ENCODE measurements at places on chromosomes 13 and 19. TPM values are rescaled to one million over a fixed set of nuclear protein-coding genes. Genes with fewer than 3 reads are reported as not detected.

Gene ZNF600
- total RNA-seq = 27.5 TPM

Gene ZNF578
- 1.5 TPM for total RNA-seq

Gene LILRA1
- 4.3 TPM for total RNA-seq

Gene ATP7B
- 1.3 TPM for total RNA-seq

Gene ZNF845
- total RNA-seq = 18.9 TPM

Gene PEX11G
- total RNA-seq = 0.60 TPM

Gene HIPK4
- not detected for total RNA-seq

Gene ZNF835
- total RNA-seq = 5.7 TPM

Gene XAB2
- total RNA-seq = 79.8 TPM

Gene TMEM238
- total RNA-seq = 9.7 TPM

Gene KCNRG
- total RNA-seq = 0.20 TPM

Gene FUT3
- not detected for total RNA-seq

Gene ANKLE1
- 3.7 TPM for total RNA-seq

Gene ZNF317
- total RNA-seq = 57.8 TPM

Gene NEK3
- 4.4 TPM for total RNA-seq

Gene CHST8
- total RNA-seq = not detected

Gene FSTL3
- total RNA-seq = 6.4 TPM

Gene GADD45GIP1
- total RNA-seq = 17.0 TPM

Gene NANOS3
- total RNA-seq = 1.3 TPM

Gene NXNL1
- total RNA-seq = not detected

Gene ZNF610
- total RNA-seq = 0.84 TPM

Gene AKAP8L
- 204 TPM for total RNA-seq

Gene AMER2
- not detected for total RNA-seq

Gene CGB8
- total RNA-seq = not detected

Gene ACER1
- total RNA-seq = 1.7 TPM

Gene SLC25A42
- total RNA-seq = 36.1 TPM

Gene ONECUT3
- not detected for total RNA-seq

Gene PDX1
- not detected for total RNA-seq

Gene MYPOP
- total RNA-seq = 11.2 TPM

Gene CCDC70
- total RNA-seq = not detected

Gene ZNF524
- 24.8 TPM for total RNA-seq

Gene PPP1R13L
- 11.1 TPM for total RNA-seq

Gene ERVV-1
- total RNA-seq = not detected

Gene DENND1C
- total RNA-seq = 106 TPM

Gene RXFP2
- total RNA-seq = not detected

Gene PRR36
- total RNA-seq = 1.2 TPM

Gene OR10H1
- not detected for total RNA-seq

Gene FCER2
- not detected for total RNA-seq

Gene SIX5
- 1.0 TPM for total RNA-seq

Gene CACNA1A
- total RNA-seq = 0.75 TPM

Gene RASIP1
- not detected for total RNA-seq

Gene MBD3L3
- not detected for total RNA-seq

Gene FLT1
- total RNA-seq = 2.4 TPM

Gene HSH2D
- total RNA-seq = 53.7 TPM

Gene SCGB2B2
- total RNA-seq = 0.89 TPM

Gene SPIB
- total RNA-seq = 7.5 TPM

Gene C19orf33
- total RNA-seq = not detected

Gene ZNF627
- 15.0 TPM for total RNA-seq

Gene THAP8
- total RNA-seq = 2.3 TPM

Gene MCF2L
- 32.6 TPM for total RNA-seq

Gene SLC25A41
- 0.32 TPM for total RNA-seq

Gene FOXA3
- total RNA-seq = not detected

Gene KLK2
- total RNA-seq = not detected

Gene FPR2
- total RNA-seq = not detected

Gene WDR87
- total RNA-seq = not detected

Measured in naive thymus-derived CD4-positive, alpha-beta T cell (primary cell).